Memory B cell (primary cell): ENCODE measurements at places on chromosomes 4 and X.

- DNase-seq, result no peak
These were observed 82.0 kb downstream of the ADAMTS3 start for GRCh38 chr4:72486991-72487390.

DNA sequence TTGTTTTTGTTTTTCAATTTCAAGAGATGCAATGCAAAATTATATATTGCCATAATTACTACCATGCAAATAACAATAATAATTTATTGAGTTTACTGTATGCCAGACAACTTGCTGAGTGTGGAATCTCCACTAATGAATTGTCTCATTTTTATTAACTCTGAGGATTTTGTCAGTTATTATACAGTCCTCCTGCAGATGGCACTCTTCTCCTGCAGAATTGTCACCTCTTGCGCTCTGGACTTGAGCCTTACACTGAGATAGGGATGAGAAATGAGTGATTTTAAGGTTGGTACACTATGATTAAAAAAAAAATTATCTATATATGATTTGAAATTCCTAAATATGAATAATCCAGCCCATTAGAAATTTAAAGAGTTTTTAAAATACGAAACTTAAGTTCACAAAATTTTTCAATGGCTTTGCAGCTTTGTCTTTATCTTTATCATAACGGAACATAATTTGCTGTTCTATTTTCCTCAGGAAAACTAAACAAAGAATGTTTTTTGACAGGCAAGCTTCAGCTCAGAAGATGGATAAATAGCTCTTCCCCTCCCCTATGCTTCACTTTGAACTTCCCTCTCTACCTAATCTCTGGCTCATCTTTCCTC, 12.7 kb upstream of the PAQR3 start:
- DNase-seq, result peak; percentile 39

DNA sequence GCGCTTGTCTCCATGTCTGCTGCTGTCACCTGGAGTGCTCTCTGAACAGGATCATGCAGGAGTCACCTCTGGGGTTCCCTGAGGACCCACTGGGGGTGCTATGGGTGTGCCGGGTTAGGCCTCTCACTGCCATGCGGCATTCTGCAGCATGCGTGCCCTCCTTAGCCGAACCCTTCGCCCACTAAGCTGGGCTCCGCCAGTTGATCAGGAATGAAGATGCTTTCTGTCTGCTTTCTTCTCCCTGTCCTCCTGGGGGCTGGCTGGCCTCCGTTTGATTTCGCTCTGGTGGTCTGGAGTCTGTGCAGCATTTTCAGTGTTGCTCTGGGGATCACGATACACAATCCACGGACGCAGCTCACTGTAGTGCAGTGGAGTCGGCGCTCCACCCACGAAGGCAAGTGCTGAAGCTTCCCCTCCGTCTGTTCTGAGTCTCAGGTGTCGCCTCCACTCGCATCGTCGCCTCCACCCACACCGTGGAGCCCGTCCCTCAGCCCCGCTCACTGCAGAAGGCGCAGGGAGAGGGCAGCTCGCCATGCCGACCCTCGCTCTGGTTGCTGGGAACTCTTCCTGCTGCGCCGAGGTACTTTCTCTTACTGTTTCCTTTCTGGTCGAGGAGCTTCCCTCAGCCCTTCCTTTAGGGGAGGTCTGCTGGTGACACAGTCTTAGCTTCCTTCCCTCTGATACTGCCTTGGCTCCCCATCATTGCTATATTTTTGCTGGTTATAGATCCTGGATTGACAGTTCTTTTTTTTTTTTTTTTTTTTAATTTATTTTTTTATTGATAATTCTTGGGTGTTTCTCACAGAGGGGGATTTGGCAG, 29.2 kb downstream of the LETM1 start:
- DNase-seq, result no peak

GRCh38 chr4:54731552-54731951, 73.8 kb downstream of the KIT start:
- no peak for DNase-seq

DNA sequence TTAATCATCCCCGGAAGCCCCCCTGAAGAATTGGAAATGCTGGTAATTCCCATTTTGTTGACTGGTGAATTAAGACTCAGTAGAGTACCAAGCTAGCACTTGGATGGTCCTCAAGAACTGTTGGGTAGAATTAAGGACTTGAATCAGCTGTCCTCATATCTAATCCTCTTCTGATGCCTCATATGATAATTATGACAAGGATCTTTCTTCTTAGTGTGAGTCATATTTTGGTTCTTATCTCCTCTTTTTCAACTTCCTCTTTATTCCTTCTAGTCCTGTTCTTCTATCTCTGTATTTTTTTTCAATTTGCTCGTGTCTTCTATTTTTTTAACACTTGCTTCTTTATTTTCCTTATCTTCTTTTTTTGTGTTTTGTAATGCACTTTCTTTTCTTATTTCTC, 206.3 kb upstream of the ANXA3 start:
- DNase-seq, result no peak

DNA sequence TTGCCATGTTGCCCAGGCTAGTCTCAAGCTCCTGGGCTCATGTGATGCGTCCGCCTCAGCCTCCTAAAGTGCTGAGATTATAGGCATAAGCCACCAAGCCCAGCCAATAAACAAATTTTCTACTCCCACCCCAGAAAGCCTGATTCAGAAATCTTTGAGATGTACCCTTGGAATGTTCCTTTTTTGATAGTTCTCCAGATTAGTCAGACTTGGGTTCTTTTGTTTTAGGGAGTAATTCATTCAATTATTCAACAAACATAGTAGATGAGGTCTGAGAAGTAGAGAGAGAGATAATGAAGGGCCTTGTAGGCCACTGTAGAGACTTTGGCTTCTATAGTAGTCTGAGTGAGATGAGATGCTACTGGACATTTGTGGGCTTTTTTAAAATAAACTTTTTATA, 27.8 kb downstream of the RP2 start:
- DNase-seq, result no peak

DNA sequence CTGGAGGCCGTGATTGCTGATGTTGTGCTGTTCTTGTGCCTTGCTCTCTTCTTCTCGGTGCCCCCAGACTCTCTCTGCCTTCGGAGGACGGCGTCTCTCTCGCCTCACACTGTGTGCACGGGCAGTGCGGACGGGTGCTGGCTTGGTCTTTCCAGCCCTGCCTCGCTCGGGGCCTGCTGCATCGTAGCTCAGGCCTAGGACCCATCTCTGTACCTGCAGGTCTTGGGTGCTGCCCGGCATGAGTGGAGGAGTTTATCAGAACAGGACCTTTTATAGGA, 18.2 kb downstream of the RGS12 start:
- DNase-seq, result no peak

GRCh38 chr4:75963558-75963957, 22.7 kb upstream of the NAAA start:
- DNase-seq, result no peak

GRCh38 chr4:6199422-6199921, 877 bp downstream of the JAKMIP1 start:
- no peak for DNase-seq

DNA sequence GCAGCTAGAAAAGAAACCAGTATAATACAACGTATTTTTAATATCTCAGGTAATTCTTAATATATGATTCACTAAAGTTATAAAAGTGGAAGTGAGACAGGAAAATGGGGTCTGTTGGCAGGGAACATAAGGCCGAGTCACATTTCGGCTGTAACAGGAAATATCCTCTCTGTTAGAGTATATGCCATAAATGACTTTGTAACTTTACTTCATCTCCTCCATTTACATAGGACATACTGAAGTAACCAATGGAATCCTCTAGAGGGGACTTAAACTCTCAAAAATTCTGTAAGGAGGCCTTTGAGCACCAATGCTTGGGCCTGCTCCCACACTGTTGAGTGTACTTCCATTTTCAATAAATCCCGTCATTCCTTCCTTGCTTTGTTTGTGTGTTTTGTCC, 71.3 kb downstream of the ANKRD17 start:
- no peak for DNase-seq

- no peak for DNase-seq
These were observed 6.8 kb upstream of the FGF2 start for GRCh38 chr4:122819708-122820449.

- no peak for DNase-seq
These were observed 48.7 kb downstream of the TMEM131L start for GRCh38 chr4:153514688-153515426.
